ENCODE measurements at places on chromosomes 6 and 20.

DNA sequence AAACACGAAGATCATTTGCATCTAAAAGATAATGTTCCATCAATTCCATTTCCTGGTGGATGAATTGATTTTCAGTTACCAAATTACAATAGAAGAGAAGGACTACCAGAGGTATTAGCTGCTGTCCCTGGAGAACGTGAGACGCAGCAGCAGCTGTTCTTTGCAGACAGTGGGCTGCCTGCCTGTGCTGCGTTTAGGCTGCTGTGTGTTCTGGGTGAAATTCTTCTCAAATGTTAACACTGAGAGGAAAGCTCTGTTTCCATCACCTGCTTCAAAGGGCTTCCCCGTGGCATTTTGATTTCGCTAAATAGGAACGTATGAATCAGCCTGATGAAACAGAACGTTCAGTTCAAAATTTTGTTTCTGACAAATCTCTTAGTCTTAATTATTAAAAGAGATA lies 362.2 kb downstream of the C6orf118 start:
- DNase-seq, result no peak

DNA sequence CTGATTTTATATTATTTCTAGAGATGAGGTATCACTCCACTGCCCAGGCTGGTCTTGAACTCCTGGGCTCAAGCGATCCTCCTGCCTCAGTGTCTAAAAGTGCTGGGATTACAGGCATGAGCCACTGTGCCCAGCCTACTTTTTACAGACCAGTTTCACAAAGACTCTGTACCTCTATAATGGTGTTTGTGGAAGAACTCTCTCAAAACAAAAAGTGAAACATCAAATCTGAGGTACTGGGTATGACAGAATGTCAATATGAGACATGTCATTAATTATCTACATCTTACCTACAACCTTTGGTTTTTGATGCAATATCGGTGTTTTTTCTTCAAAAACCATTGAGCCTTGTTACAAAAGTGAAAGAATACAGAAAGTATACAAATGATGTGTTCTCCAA lies 49.4 kb upstream of the MCM9 start:
- DNase-seq, result no peak

- DNase-seq, result no peak
These were observed 103.1 kb downstream of the SULF2 start for GRCh38 chr20:47682028-47682783.

DNA sequence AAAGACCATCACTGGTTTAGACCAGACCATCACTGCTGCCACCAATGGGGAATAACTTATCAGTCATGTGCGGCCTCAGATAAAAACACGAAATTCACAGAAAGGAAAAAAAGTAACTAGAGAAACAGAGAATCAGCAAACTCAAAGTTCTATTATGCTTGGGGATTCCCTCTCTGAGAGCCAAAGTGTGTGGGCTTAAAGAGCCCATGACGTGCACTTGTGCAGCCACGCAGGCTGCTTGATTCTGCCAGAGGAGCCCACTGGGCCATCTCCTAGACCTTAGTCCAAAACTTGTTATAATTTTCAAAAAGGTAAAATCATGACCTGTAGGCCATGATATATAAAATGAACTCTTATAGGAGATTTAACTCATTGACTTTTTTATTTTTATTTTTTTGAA lies 15.2 kb downstream of the RAB44 start:
- DNase-seq, result no peak

GRCh38 chr6:161318456-161318855 lies 44.6 kb upstream of the AGPAT4 start:
- no peak for DNase-seq

DNA sequence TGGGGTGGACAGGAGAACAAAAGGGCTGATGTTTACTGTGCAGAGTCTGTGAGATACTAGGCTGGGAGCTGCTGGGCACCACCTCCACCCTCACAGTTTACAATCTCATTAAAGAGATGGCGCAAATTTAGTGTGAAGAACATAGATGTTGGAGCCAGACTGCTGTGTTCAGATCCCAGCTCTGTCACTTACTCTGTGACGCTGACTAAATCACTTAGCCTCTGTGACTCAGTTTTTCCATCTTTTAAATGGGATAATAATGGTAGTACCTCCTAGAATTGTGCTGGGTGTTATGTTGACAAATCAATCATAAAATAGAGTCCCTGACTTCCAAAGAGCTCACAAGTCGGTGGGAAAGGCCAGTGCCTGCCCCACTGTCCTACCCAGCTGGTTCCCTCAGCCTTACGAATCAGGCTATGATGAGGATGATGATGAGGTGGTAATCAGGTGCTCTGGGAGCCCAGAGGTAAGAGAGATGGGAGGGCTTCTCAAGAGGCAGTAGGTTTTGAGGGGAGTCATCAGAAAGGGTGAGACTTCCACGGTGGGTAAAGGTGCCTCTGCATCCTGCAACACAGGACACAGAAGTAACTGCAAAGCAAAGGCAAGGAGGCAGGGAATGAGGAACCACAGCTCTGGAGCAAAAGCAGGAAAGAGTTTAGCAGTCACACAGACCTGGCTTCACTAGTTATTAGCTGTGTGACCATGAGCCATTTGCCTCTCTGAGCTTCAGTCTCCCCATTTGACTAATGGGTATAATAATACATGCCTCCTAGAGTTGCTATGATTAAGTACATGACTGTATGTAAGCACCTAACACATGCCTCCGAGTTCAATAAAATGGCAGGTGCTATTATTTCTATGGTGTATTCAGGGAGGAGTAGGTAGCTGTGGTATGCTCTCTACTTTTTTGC lies 8.9 kb downstream of the FYN start:
- no peak for DNase-seq

GRCh38 chr6:97129106-97129505 lies 153.9 kb downstream of the MMS22L start:
- DNase-seq, result no peak

DNA sequence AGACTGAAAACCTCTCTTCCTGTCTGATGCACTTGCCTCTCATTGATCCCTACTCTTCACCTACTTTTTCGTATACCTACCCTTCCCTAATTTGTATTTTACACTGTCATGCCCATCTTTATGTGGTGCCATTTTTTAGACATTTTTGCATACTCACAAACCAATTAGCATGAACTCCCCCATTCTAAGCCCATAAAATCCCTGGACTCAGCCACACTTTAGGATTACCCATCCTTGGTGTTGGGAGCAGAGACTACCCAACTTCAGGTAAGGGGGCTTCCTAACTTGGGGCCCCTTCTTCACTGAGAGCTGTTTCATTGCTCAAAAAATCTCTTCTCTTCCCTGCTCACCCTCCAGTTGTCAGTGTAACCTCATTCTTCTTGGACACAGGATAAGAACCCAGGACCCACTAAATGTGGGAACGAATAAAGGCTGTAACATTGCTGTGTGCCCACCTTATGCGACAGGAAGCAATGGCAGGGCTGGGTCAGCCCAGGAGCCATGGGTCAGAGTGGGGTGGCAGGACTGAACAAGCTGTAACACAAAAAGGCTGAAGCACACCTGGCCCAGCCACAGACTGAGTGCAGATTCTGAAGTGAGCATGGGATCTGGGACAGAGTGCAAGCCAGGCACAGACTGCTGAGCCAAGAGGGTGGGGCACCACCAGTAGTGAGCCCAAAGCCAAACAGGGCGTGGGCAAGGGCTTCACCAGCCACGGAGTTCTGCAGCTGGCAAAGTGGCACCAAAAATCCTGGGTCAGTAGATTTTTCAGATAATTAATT lies 789.1 kb upstream of the HS3ST5 start:
- DNase-seq, result no peak

- no peak for DNase-seq
These were observed 90.9 kb downstream of the CRYBG1 start for GRCh38 chr6:106451439-106451838.

GRCh38 chr6:55469951-55470366 lies 109.0 kb downstream of the HMGCLL1 start:
- DNase-seq, result no peak

DNA sequence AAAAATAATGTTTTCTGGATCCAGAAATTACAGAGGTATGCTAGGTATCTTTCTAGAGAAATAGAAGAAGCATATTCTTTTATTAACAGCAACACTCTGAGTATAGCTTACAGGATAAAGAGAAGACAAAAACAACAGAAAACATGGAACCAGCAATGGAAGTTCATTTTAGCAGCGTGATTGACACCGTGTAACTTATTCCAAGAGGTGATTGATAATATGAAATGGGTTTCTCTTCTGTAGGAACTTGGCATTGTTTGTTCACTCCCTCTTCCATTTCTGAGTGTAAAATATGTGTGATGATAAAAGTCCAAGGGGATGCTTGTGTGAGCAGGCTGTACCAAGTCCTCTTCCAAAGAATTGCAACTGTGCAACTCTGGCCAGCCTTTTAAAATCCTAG lies 303.0 kb downstream of the COL12A1 start:
- no peak for DNase-seq

GRCh38 chr20:34927736-34928135 lies 27.9 kb downstream of the GSS start:
- DNase-seq, result no peak

DNA sequence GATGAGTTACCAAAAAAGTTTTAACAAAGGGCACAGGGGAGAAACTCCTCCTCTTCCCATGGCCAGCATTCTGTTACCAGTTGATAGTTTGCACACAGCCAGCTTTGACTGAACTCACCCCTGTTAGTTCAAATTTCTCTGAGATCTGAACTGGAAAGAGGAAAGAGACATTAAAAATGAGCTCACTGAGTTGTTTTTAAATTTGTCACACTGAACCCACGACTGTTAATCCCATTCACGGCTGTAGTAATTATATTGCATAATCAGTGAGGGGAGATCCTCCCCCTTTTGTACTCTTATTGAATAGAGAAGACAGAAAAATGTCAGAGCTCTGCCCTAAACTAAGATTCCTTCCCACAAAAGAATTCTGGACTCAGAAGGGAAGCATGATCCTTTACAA lies 17.5 kb upstream of the DSP start:
- DNase-seq, result no peak

DNA sequence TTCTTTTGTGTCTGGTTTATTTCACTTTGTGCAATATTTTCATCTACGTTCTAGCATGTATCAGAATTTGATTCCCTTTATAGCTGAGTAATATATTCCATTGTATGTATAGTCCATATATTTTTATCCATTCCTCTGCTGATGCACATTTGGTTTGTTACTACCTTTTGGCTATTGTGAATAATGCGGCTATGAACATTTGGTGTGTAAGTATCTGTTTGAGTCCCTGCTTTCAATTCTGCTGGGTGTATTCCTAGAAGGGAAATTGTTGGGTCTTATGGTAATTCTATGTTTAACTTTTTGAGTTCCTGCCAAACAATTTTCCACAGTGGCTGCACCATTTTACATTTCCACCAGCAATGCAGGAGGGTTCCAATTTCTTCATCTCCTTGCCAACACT lies 52.4 kb downstream of the DNAH8 start:
- DNase-seq, result no peak
